ENCODE measurements at places on chromosomes 7 and 10.

- DNase-seq, result no peak
Measured at GRCh38 chr10:89494068-89494467, 41.3 kb downstream of the SLC16A12 start.

DNA sequence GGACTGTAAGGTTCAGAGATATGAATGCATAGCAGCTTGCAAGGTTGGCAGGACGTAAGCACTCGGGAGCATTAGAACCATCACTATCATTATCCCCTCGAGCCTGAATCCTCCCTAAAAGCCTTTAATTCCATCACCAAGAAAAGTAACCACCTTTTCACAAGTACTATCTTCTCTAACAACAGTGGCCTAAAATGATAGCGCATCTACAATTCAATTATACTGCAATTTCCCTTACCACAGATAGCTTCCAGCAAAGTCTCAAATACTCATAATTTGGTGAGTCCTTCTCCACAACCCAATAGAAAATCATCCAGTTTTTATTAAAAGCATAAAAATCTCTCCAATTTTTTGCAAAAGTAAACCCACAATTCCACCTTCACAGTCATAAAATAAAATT, 42.0 kb downstream of the COL1A2 start:
- no peak for DNase-seq

- DNase-seq, result peak; percentile 55
Measured at GRCh38 chr7:138891446-138891810, 89.8 kb downstream of the KIAA1549 start.

DNA sequence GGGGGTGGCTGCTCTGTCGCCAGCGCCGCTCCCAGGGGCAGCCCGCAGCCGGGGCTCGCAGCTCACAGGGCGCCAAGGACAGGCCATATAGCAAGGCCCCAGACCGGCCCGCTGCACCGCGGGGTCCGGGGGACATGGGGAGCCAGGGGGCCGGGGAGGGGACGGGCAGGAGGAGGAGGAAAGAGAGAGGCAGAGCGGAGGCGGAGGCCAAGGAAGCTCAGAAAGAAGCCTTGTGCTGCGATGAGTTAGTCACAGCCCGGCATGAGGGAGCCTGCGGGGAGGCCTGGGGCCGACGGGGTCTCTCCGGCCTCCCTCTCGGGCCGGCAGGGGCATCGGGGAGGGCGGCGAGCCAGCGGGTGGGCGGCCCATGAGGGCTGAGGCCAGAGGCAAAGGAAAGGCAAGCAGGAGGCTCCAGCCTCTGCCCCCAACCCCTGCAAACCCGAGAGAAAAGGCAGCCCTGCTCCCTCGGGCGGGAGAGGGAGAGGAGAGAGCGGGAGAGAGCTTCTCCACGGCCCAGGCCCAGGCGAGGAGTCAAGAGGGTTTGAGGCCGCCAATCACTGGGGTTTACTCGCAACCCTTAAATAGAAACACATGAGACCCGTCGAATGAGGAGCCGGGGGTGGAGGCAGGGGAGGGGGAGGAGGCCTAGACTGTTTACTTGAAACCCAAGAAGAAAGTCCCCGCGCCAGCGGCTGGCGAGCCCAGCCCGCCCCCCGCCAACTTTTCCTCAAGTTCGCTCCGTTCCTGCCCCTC, 167.9 kb downstream of the NEURL1 start:
- peak; percentile 94 for DNase-seq

DNA sequence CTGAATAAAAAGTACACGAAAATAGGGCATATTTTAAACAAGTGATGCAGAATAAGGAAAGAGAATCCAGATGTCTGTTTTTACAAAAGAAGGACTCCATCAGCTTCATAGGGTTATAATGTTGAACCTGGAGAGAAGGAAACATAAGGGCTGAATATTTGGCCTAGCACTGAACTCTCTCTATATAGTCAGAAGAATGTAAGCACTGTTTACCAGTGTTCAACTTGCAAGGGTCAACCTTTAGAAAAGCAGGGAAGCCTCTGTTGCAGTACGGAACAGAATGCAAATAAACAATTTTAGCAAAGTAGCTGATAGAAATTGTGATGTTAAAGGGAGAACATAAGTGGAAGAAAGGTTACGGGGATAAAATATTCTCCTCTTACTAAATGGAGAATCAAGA, 16.2 kb downstream of the CDK6 start:
- no peak for DNase-seq

DNA sequence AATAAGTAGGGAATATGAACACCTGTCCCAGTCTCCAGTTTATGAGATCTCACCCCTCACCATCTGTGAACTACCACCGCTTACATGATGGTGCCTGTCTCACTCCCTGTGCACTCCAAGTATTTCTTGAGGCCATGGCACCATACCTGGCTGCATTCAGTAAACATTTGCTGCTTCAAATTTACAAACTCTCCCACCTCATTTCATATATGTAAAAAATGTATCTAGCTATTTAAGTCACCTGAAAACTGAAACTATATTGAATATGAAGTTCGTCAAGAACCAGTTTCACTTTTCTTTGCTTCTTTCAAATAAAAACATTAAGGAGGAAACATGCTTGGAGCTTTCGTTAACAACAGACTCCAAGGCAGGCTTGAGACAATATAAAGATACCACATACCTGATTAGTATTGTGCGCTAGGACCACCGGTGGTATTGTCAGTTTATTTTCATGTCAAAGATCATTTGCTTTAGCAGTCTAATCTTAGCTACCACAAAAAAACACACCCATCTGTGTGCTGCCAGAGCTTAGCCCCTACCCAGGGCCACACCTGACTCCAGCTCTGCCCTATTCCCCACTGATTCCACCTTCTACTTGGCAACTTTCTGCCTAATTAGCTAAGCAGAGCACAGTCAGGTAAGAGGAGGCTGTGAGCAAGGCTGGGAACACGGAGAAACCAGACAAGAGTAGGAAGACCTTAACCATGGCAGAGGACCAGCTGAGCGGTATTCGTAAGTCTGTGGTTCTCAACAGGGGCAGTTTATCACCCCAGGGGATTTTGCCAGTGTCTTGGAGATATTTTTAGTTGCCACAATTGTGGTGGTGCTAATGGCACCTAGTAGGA, 92.0 kb downstream of the ZFAND4 start:
- DNase-seq, result no peak

DNA sequence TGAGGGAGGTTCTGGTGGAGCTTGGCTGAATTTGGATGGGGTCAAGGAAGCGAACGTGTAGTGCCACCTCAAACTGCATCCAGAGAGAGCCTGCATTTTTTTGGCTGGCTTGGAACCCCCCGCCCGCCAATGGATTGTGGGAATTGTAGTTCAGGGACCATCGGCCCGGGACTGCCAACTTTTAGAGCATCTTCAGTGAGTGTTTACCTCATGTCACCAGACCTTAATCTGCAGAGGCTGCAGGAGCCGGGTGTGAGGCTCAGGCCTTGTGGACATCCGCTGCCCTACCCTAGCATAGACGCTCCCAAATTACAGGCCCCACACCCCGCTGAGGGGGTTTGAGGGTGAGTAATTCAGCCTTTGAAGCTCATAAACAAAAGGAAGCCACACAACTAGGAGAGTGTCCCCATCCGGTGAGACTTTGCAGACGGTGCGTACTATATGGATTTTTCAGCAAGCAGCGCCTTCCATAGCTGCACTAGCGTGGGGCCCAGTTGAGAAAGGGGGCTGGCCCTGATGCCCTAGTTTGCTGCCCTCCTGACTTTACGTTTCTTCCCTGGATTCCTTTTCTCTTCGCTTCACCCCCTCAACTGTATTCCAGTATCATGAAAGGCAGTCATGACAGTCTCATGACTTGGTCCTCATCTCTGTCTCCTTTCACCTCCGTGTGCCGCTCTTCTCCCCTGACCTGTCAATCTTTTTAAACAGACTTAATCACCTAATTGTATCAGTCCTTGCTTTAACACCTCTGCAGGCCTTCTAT, 717 bp downstream of the CNPY4 start:
- DNase-seq, result peak; percentile 82

DNA sequence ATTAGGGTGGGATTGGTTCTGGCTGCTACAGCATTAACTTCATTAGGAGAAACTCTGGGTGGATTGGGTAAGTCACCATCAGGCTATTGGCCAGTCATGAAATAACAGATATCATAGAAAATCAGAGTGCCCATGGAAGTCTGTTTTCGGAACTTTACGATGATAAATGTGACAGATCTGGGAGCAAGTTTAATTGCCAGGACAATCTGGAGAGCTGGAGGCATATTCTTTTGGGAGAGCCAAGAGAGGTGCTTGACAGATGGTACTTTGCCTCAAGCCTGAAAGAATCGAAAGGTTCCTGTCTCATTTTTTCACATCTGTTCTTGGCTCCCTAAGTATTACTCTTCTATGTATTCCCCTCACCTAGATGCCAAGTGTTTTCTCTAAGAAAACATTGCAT, 369.9 kb downstream of the CNTNAP2 start:
- DNase-seq, result no peak

DNA sequence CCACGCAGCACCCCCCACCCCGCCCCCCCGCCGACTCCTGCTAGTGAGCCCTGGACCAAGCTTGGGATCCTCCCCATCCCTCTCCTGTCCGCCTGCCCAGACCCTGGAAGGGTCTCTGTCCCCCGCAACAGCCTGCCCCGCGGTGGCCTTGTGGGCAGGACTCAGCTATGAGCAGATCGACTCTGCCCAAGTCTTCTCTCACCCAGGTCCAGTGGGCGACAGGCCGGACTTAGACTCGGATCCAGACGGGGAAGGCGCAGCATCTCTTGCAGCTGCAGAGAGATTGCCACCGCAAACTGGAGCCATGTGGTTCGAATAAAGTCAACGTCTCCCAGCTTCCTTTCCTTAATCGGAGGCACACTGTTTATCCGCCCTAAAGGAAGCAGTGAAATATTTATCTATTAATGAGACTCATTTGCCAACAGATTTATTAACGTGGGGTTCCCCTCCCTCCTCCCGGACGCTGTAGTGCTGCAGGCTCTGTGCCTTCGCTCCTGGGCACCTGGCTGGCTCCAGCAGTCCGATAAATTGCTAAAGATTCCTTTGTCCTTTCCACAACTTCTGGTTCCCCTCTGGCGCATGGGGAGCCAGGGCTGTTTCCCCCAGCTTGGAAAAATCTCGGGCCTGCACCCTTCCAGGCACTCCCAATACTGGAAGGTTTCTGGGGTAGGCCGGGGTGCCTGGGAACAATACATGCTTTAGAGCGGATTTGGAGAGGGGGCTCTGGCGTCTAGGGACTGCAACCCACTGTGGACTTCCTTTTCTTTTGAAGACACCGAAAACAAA, 634 bp upstream of the HOXA7 start:
- DNase-seq, result peak; percentile 23

DNA sequence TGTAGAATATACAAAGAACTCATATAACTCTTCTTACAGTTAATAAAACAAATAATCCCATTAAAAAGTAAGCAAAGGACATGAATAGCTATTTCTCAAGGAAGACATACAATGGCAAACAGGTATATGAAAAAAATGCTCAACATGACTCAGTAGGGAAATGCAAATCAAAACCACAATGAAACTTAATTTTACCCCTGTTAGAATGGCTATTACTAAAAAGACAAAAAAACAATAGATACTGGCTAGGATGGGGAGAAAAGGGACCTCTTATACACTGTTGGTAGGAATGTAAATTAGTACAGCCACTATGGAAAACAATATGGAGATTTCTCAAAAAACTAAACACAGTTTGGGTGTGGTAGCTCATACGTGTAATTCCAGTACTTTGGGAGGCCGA, 37.8 kb downstream of the HERPUD2 start:
- DNase-seq, result no peak

- DNase-seq, result no peak
Measured at GRCh38 chr7:3682028-3682710, 381.1 kb downstream of the SDK1 start.

GRCh38 chr7:137882261-137882668, 35.5 kb upstream of the DGKI start:
- peak; percentile 93 for DNase-seq

- DNase-seq, result peak; percentile 29
Measured at GRCh38 chr7:8260871-8261694, 884 bp downstream of the ICA1 start.

- DNase-seq, result peak; percentile 33
Measured at GRCh38 chr7:27148756-27149641, 1.4 kb upstream of the HOXA6 start.

DNA sequence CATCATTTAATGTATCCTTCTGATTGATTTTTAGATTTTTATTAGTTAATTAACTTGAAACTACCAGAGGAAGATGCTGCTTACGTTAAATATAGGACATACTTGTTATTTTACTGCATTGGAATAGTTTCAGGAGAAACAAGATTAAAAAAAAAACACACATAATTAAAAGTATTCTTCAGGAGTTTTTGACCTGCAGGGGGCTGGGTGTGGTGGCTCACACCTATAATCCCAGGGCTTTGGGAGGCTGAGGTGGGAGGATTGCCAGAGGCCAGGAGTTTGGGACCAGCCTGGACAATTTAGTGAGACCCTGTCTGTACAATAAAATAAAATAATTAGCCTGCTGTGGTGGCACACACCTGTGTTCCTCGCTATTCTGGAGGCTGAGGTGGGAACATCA, 10.7 kb downstream of the CBLL1 start:
- DNase-seq, result no peak

DNA sequence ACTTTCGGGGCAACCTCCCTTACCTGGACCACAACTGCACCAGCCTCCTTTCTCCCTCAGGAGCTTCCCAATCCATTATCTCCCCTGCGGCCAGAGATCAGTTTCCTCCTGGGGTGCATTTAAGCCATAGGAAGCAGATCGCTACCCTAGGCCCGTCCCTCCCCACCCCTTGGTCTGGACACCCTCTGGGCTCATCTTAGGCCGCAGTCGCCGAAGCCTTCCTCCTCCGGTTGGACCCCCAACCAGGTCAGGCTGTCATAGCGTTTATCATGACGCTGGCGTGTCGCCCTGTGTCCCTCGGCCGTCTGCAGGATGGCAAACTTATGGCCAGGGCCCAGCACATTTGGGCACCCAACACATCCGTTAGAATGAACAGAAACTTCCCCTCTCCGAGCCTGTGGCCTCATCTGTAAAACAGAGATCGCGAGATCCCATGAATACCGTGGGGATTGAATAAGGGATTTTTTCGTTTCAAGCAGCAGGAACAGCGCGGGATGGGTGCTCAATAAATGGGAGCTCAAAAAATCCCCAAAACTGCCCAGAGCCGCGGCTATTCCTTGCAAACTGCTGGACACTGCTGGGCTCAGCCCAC, 669 bp upstream of the AP5Z1 start:
- DNase-seq, result peak; percentile 73

DNA sequence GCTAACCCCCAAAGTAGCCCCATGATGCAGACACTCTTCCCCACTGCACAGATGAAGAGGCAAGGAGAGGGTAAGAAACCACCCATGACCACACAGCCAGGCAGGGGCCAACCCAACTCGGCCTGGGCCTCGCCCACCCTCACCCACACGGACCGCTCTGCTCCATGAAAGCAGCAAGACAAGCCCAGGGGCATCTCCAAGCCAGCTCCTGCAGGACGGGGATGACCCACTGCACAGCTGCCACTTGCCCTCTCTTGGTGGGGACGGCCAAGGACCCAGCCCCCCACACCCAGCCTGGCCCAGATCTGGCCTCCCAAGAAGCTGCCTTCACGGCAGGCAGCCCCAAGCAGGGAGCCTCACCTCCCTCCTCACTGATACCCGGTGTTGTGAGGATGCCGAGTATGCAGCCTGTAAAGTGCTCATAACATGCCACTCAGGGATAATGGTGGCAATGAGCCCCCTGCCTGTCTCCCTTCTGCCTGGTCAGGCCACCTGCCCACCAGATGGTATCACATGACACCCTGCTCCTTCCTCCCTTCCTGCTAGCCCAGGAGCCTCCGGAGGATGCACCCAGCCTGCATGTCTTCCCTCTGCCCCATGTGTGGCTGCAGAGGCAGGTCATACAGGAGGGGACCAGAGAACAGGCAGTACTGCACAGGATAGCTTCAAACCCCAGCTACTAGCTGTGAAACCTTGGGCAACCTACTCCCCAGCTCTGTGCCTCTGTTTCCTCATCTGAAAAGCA, 23.3 kb downstream of the OGDHL start:
- DNase-seq, result no peak
